ENCODE measurements at places on chromosomes 12 and 14.

GRCh38 chr14:34833549-34834523 lies 41.3 kb downstream of the BAZ1A start:
- DNase-seq, result no peak

DNA sequence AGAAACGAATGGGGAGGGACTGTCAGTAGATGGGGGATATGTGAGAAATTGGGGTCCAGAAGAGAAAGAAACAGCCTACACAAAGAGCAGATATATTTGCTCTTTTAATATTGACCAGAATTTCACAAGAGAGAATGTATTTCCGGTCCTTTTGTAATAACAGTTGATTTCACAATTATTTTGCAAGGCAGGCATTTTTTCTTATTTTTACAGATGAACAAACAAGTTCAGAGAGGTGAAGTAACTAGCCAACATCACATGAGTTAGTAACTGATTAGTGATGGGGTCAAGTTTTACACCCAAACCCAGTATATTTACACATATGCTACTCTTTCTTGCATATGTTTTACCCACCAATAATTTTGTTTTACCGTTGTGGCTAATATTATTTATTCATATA lies 188.2 kb downstream of the NAV3 start:
- DNase-seq, result no peak

GRCh38 chr12:108788076-108788782 lies 56.9 kb upstream of the CORO1C start:
- no peak for DNase-seq

GRCh38 chr12:74689071-74689655 lies 151.5 kb downstream of the ATXN7L3B start:
- DNase-seq, result peak; percentile 35

DNA sequence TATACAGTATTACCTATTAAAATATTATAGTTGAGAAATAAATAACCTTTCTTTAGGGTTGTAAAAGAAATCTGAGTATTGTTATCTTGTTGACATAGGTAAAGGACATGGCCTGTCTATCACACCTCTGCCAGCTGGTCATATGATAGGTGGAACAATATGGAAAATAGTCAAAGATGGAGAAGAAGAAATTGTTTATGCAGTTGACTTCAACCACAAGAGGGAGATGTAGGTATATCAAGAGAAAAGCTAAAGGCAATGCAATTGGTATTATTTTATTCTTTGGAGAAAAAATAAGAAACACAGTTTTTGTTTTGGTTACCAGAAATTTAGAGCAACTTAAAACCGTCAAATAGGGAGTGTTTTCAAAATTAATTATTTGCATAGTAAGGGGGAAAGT lies 13.5 kb downstream of the CPSF2 start:
- DNase-seq, result peak; percentile 6

DNA sequence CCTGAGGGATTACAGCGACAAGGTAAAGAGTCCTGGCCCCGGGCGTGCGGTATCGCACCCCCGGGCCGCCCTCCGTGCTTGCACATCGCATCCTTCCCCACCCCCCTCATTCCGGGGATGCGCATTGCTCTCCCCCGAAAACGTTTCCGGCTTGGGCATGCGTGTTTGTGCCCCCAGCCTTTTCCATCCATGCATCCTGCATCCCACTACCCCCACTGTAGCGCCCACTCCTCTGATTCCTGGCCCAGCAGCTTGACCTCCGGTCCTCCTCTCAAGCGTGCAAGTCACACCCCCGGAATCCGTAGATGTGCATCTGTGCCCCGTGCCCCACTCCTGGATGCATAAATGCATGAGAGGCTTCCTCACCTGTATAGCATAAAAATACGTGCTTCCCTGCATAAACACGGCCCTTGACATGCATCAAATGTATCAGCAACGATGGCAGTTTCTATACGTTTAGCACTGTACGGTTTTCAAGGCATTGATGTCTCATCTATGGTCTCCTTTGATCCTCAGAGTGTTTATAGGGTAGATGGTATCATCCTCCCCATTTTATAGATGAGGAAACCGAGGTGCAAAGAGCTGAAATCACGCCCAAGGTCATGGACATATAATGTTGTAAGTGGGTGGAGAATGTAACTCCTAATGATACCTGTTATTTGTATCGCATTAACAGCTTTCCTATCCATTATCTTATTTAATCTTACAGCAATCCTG lies 484 bp downstream of the RIC8B start:
- DNase-seq, result no peak

GRCh38 chr12:100058482-100059029 lies 73.8 kb upstream of the ANKS1B start:
- no peak for DNase-seq

DNA sequence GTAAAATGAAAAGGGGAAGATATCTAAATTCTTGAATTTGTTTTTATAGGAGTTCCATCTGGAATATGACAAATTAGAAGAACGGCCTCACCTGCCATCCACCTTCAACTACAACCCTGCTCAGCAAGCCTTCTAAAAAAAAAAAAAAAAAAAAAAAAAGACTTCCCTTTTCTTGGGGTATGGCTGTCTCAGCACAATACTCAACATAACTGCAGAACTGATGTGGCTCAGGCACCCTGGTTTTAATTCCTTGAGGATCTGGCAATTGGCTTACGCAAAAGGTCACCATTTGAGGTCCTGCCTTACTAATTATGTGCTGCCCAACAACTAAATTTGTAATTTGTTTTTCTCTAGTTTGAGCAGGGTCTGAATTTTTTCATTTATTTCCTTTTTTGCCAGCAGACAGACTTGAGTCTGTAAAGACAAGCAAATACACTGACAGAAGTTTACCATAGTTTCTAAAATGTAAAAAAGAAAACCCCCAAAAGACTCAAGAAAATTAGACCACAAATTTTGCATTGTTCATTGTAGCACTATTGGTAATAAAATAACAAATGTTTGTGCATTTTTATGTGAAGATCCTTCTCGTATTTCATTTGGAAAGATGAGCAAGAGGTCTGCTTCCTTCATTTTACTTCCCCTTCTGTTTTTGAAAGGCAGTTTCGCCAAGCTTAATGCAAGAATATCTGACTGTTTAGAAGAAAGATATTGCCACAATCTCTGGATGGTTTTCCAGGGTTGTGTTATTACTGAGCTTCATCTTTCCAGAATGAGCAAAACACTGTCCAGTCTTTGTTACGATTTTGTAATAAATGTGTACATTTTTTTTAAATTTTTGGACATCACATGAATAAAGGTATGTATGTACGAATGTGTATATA lies 12.1 kb upstream of the KCNMB4 start:
- no peak for DNase-seq

- DNase-seq, result no peak
These were observed 21.0 kb downstream of the EEA1 start for GRCh38 chr12:92908108-92908507.

DNA sequence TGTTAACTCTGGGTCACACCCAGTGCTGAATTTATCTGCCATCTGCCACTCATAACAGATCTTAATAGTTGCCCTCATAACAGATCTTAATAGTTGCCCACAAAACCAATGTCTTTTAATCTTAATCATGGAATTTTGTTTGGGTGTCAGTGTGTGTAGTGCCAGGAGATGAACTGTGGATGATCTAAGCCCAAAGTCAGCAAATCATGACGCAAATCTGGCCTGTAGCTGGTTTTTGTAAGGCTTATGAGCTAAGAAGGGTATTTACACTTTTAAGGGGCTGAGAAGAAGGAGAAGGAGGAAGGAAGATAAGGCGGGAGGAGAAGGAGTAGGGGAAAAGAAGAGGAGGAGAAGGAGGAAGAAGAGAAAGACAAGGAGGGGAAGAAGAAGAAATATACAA lies 10.0 kb upstream of the IL26 start:
- no peak for DNase-seq

DNA sequence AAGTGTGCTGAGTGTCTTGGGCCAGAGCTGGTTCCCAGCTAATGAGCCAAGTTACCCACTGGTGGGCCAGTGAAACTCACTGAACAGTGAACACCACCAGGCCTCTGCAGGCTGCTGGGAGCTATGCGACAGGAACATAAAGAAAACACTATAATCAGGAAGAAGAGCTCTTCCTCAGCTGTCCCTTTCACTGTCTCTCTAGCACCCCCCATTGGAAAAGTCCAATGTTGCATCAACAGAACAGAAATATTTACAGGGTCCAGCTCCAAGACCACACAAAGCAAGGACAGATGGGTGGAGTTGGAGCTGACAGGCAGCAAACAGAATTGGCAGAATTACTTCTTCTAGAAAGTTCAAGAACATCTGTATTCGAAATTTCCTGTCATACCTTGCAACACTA lies 903.6 kb upstream of the TMEM132C start:
- DNase-seq, result no peak

DNA sequence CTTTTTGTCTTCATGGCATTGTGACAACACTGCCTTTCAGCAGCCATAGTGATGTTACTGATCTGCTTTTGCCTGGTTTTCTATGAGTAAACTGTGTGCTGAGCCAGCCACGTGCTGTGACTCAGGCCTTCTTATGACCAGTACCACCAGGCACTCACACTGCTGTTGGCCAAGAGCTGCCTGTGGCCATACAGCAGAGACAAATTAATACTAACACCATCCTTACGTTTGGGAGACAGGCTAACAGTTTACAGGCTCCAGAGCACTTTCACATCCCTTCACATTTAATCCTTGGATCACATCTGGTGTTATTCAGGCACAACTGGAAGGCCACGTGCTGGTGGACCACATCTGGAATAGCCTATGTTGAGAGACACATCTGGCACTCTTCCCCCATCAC lies 377.9 kb downstream of the CCDC91 start:
- DNase-seq, result no peak

GRCh38 chr14:72739446-72740405 lies 154.2 kb downstream of the DPF3 start:
- no peak for DNase-seq

GRCh38 chr12:116318576-116319232 lies 41.2 kb upstream of the MED13L start:
- DNase-seq, result no peak

GRCh38 chr14:23110579-23111365 lies 6.0 kb upstream of the CIROP start:
- DNase-seq, result no peak

- no peak for DNase-seq
These were observed 12.4 kb upstream of the SLC6A12 start for GRCh38 chr12:226401-226800.

- peak; percentile 50 for DNase-seq
These were observed 495 bp downstream of the TMEM121 start for GRCh38 chr14:105526776-105527380.

DNA sequence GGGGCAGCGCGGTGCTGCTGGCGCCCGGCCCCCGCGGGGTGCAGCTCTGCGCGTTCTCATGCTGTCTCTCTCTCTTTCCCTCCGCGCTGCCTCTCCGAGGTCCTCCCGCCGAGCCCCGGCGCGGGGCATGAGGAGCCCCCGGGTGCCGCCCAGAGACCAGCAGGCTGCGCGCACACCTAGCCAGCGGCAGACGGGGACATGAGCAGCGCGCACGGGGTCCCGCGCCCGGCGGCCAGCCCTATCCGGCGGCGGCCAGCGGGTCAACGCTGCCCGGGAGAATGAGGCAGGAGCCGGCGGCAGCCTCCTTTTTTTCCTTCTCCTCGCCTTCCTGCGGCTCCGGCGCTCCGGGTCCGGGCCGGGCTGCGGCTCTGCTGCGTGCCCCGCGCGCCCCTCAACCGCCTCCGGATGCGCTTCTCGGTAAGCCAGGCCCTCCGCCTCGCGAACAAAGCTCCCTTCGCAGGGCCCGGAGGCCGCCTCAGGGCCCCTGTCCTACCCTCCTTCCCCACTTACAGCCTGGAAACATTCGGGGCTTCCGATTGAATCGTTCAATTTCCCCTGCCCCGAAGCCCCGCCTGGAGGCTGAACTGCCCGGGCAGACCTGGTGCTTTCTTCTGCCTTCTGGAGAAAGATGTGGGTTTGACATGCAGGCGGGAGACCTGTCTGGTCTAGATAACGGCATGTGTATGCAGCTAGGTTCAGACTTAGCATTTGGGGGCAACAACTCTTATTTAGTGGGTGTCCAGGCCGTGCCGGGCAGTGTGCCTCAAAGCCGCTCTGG lies at the start of gene TUNAR:
Gene TUNAR, plus strand, starts transcription at position 72 of the 778 bp plus-strand sequence.
- peak; percentile 83 for DNase-seq

DNA sequence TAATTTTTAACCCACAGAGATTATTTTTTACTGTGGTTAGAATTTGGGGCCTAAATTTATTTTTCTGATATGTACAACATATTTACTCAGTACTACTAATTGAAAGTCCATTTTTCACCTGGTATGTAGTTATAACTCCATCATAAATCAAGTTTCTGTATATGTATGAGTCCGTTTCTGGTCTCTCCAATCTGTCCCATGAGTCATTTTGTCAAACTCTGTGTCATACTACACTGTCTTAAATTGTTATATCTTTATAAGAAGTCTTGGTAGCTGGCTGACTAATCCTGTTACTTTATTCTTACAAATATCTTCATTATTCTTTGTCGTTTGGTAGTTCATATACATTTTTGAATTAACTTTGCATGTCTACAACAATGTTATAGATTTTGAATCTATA lies 344.0 kb downstream of the PDZRN4 start:
- DNase-seq, result no peak

DNA sequence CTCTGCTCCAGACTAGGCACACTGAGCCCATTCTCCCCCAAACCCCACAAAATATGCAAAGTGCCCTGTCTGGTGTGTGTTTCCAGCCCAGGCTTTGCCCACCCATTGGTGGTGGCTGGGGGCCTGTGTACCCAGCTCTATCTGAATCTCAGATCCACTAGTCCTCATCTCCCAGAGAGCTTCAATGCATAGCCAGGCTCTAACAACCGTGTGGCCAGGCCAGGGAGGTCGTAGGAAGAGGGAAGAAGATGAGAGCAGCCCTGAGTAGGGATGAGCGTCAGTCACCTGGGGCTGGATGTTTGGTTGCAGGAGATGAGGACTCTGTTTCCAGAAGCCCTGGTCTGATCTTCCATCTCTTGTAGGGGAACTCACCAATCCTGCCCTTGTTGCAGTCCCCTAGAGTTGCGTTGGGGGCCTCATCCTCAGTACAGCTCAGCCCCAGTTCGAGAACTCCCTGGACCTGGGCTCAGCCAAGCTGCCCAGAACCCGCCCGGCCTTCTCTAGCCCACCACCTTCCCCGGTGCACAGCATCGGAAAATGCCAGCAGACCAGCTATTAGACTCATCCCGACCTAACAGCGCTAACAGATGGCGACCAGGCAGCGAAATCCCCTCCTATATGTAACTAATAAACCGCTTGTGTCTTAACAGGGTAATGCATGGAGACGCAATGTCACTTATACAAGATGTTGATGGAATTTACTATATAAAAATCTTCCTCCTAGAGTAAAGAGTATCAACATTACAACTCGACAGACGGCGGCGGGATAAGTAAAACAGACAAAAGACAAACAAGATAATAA lies 3.2 kb upstream of the LHX5 start:
- peak; percentile 48 for DNase-seq

- no peak for DNase-seq
These were observed 62.0 kb downstream of the DACT1 start for GRCh38 chr14:58699681-58700205.

DNA sequence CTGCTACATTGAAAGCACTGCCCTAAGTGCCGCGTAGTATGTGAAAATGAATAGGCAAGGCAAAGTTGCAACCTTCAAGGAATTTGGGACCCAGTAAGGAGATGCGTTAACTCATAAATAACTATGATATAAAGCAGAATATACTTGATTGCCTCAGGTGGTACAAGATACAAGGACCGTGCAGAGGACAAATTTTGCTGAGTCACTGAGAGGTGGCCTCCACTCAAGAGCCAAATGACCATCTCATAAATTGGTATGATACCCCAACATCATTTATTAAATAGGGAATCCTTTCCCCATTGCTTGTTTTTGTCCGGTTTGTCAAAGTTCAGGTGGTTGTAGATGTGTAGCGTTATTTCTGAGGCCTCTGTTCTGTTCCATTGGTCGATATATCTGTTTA lies 35.7 kb downstream of the IGF1 start:
- no peak for DNase-seq

- peak; percentile 63 for DNase-seq
These were observed 51.1 kb upstream of the CRACR2A start for GRCh38 chr12:3803865-3804472.

GRCh38 chr14:74362361-74362915 lies 14.2 kb downstream of the VRTN start:
- peak; percentile 81 for DNase-seq

Measured in retina (tissue), 1 donor.